Right lung (tissue), 10 donors: ENCODE measurements at places on chromosomes 2 and 18.

GRCh38 chr2:228819701-228820100 is 451.4 kb downstream of the PID1 start:
- DNase-seq = no peak

DNA sequence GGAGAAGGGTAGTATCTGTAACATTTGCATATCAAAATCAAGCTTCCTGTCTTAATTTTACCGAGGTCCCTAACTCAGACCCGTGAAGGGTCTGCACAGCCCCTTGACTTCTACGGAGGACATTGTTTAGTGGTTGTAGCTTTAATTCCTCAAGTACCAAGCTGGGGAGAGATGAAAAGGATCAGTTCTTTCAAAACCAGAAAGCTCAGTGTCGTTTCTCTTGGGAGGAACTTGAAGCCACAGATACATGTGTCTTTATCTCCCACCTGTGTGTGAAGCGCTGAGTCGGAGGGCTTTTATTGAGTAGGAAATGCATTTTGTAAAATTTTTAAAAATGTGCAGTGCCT is 263.6 kb downstream of the GBX2 start:
- no peak for DNase-seq

DNA sequence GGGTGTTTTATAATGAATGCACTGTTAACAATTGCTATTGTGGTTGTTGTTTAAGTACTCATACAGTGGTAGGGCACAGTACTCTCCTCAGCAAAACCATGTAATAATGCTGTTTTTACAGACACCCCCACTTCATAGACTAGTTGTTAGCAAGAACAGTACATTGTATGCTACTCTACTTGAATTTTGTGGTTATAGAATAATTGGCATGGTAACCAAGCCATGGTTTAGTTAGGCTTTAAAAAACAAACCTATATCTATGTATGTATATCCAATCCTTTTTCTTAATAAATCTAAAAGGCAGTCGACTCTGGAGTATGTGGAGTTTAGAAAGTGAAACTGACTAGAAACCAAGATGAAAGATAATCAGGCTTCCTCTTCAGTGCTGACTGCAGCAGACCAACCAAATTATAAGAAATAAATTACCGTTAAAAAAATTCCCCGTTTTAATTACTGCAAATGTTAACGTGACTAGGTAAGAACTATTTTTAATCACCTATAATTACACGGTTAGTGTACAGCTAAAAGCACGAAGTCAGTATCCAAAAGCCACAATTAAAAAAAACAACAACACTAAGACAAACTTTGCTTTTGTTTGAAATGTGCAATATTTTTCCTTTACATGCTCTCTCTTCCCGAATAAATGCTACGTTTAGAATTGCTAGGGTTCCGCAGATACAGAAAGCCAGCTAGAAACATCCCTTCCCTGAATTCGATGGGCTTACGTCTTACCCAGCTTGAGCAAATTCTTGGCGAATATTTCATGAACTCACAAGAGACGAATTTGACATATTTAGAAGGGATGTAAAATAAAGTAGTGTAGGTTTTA is 113.3 kb upstream of the SERTAD2 start:
- peak; percentile 57 for DNase-seq

- no peak for DNase-seq
These were observed 43.0 kb downstream of the CROCC2 start for GRCh38 chr2:240948905-240949790.

GRCh38 chr2:55363636-55364035 is 56.0 kb downstream of the CCDC88A start:
- no peak for DNase-seq

GRCh38 chr18:80244956-80245730 is 2.2 kb downstream of the PARD6G start:
- DNase-seq = no peak

DNA sequence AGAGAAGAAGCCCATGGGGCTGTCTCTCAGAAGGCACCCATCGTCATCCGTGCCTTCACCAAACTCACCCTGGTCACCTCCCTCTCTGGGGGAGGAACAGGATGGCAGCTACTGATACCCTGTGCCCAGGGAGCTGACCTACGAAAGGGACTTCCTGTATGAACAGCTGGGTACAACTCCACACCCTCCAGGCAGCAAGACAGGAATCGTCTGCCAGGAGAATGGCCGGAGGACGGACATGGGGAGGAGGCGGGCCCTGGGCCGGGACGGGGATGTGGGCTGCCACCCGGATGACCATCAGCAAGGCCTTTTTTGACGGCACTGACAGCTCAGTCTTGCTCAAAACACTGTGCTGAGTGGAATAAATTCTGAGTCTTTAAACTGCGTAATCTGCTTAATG is 243.6 kb downstream of the HDAC4 start:
- DNase-seq = no peak

DNA sequence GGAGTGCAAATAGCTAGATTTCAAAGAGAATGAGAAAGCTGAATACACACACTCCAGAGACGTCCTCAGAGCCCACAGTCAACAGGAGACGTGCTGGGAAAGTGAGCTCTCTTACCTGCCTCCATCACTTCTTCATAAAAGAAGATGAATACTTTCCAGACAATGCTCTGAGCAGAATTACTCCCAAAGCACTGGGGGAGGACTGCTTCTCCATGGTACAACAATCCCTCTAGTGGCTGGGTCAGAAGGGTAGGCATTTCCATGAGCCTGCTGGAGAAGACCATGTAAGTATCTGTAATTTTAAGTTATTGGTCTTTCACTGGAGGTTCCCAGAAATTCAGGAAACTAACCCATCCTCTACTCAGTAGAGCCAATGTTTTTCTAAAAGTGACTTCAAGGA is 190.3 kb downstream of the RBM43 start:
- DNase-seq = no peak

DNA sequence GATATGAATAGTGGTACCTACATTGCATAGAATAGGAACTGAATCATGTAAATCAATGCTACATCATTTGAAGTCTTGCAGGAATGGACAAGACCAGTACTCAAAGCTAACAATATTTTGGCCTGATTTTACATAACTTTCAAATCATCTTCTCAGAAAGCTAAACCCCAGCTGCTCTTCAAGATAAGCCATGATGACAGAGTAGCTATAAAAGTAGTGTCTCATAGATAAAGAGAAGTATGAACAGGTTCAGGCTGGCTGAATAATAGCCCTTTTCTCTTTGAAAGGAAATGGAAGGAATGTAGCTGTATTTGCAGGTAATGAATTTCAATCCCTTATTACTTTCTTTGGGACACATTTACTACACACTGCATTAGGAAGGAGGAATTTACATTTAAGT is 28.2 kb downstream of the TSPYL6 start:
- no peak for DNase-seq

GRCh38 chr2:145918951-145919350 is 1399.0 kb upstream of the ZEB2 start:
- DNase-seq = no peak

GRCh38 chr2:55025082-55025481 is 25.2 kb downstream of the RTN4 start:
- DNase-seq = no peak
